ENCODE measurements at places on chromosomes 1 and 21.

DNA sequence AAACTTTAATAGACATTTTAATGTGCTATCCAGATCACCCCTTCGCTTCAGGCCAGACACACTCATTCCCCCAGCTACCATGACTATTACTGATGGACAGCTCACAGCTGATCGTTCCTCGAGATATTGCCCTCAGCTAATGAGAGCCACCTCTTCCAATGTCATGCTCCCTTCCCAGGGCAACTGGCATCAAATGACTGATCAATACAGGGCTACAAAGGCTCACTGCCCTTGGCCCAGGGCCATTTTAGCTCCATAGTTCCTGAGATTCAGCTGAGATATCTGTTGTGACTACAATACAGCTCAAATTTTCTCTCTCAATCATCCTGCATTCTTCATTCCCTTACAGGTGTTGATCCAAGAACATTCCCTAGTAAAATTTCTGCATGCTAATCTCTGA lies 104.5 kb upstream of the PKN2 start:
- no peaks in the 10 kb centered on the region for H3K27me3 ChIP-seq
- H3K36me3 ChIP-seq: no peaks in the 10 kb centered on the region
- H3K27ac ChIP-seq: no peak overlapping the region

DNA sequence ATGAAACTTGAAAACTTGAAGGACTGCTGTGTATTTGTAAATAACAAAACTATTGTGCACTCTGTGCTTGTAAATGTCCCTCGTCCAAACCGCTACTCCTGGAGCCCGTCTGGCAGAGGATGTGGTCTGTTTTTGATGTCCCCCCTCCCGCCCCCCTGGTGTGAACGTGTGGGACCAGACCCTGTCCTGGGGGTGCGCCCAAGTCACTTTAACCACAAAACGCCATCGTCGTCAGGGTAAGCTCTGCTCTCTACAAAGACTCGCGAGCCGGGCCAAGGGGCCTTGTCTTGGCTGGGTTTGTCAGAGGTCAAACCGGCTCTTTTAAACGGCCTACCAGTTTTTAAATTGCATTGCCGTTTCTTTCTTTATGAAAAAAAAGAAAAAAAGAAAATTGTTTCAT lies 87.4 kb upstream of the TMEM51 start:
- DNase-seq: no peak
- no peak overlapping the region for H3K4me3 ChIP-seq
- H3K27ac ChIP-seq: no peak overlapping the region
- H3K4me1 ChIP-seq: peaks cover 3% of the 10 kb centered on the region
- peaks cover 3% of the 10 kb centered on the region for H3K27me3 ChIP-seq

GRCh38 chr1:30200161-30200560 lies 523.2 kb downstream of the MATN1 start:
- H3K27ac ChIP-seq: no peak overlapping the region
- H3K4me1 ChIP-seq: peaks cover 5% of the 10 kb centered on the region
- DNase-seq: no peak
- H3K4me3 ChIP-seq: no peak overlapping the region
- H3K27me3 ChIP-seq: peaks cover 17% of the 10 kb centered on the region

GRCh38 chr1:161088587-161089110 lies 709 bp downstream of the NECTIN4 start:
- H3K4me1 ChIP-seq: peaks cover 6% of the 10 kb centered on the region
- H3K27ac ChIP-seq: no peak overlapping the region
- H3K4me3 ChIP-seq: no peak overlapping the region
- no peak for DNase-seq
